Fibroblast of skin of left biceps (primary cell): ENCODE measurements at places on chromosomes 7 and 10.

GRCh38 chr10:102652170-102652916 is 8.1 kb downstream of the TRIM8 start:
- no peak for DNase-seq

GRCh38 chr10:94069884-94070283 is 76.2 kb downstream of the PLCE1 start:
- DNase-seq, result no peak

DNA sequence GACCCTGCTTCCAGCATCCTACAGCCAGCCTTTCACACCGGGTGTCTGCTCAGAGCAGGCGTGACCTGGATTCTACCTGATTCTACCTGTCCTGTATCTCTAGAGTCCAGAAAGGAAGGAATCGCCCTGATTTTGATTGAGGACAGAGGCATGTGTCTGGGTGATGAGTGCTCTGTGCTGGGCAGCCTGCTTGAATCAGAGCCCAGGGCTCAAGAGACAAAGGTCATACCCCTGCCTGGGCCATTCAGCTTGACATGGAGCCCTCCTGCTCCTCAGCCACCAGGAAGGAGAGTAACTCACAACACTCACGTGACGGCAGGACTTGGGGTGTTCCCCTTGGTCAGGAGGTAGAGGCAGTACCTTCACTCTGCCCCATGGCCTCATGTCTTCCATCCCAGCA is 11.2 kb downstream of the GAD2 start:
- no peak for DNase-seq

- no peak for DNase-seq
Measured at GRCh38 chr10:86553213-86553612, 31.6 kb upstream of the WAPL start.

DNA sequence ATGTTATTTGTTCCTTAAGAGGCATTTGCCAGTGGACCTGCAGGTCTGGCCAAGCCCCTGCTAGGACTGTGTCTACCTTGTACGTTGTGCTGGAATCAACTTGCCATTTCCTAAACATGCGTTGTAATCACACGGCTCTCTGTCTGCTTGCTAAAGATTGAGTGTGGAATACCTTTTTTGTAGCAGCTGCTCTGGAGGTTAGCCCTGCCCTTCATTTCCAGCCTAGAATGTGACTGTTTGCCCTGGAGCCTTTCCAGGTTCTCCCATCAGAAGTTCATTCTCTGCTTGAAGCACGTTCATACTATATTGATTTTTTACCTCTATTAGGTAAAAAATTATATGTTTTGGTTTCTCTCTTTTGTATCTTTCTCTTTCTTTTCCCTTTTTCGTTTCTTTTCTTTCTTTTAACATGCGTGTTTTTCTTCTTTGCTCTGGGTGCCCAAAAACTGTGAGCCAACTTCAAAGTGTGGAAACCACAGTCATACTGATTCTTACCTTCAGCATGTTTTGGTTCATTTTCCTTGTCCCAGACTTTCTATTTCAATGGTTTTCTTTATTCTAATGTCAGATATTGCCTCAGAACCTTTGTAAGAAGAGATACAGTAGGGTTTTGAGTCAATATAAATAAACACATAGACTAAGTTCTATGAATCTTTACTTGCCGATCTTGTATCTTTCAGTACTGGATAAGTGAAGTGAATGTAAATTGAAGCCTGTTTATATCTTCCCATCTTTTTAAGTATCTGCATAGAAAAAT is 111.9 kb upstream of the RPA3 start:
- DNase-seq, result no peak

- no peak for DNase-seq
Measured at GRCh38 chr7:81845744-81846241, 75.9 kb upstream of the HGF start.

- DNase-seq, result no peak
Measured at GRCh38 chr10:13788711-13789447, 202.1 kb downstream of the PRPF18 start.

- no peak for DNase-seq
Measured at GRCh38 chr7:113120647-113121046, 2.3 kb upstream of the SMIM30 start.

DNA sequence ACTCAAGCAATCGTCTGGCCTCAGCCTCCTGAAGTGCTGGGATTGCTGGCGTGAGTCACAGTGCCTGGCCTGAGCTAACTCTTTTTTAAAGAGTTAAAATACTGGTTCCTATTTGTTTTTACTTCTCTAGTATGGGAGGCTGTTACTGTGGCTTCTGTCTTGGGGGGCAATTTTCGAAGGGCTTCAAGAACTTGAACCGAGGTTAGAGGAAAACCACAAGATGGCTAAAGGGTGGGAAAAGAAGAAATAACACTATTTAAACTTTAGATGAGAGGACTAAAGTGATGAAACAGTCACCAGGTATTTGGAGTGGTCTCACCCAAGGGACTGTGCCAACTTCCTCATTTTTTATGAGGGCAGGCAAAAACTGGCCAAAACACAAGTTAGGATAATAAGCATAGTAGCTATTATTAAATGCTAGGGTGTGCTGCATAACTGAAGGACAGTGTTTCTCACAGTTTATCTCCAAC is 17.8 kb downstream of the MET start:
- no peak for DNase-seq

DNA sequence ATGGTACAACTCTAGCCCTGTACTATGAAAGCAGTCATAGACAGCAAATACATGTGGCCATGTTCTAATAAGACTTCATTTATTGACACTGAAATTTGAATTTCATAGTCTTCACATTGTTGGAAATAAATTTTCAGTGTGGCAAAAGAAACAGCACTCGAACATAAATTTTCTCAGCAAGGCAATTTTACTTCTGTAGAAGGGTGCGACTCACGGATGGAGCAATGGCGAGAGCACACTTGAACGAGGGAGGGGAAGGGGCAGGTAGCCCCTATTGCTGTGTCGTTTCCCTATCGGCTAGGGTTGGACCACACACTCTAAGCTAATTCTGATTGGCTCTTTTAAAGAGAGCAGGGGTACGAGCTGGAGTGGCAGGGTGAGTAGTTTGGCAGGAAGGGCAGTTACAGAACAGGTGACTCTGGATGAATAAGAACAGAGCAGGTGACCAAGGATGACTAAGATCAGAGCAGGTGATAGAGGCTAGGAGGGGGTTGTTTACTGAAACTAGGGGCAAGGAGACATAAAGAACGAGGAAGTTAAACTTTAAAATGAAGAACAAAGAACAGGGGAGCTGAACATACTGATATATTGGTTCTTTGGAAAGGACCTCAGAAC is 52.0 kb downstream of the LRRC4 start:
- no peak for DNase-seq

GRCh38 chr10:26199841-26200240 is 16.7 kb upstream of the GAD2 start:
- DNase-seq, result no peak

- DNase-seq, result no peak
Measured at GRCh38 chr7:158546626-158547025, 41.0 kb downstream of the PTPRN2 start.

GRCh38 chr10:116907245-116907987 is 58.1 kb downstream of the ENO4 start:
- DNase-seq, result no peak

- DNase-seq, result no peak
Measured at GRCh38 chr7:127252778-127253280, at the start of gene GRM8. GRM8 (minus strand) TSS chr7:127252941.

GRCh38 chr7:15839416-15840100 is 153.1 kb upstream of the MEOX2 start:
- DNase-seq, result no peak

DNA sequence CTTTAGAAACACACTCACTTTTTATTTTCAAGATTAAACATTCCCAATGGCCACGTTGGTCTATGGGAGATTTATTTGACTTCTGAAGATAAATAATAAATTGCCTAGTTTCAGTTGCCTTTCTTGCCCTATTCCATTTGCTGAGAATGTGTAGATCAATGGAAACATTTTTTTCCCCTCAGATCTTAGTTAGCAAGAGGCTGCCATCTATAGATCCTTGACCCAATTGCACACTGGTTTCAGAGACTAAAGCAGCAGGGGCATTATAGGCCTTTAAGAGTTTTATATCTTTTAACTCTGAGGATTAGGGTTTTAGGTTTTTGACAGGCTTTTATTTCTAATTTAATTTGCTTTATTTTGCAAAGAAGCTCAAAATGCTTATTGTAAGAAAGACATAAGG is 163.2 kb upstream of the GPR26 start:
- no peak for DNase-seq

- no peak for DNase-seq
Measured at GRCh38 chr7:42720991-42721796, 190.7 kb downstream of the C7orf25 start.

GRCh38 chr7:108609643-108610042 is 40.0 kb downstream of the DNAJB9 start:
- no peak for DNase-seq

DNA sequence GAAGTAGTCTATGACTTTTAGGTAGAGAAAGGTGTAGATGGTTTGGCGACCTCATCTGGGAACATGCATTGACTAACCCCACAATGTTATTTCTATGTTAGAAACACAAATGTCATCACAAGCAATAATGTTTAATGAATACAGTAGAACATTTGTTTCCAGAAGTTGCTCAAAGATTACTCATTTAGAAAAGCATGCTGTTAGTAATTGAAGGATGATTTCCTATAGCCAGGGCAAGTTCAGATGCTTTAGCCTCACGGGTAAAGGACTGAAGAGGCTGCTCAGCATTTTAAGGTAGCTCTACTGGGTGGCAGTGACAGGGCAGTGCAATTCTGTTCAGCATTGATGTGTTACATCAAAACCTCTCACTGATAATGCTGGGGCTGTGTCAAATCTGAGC is 199.3 kb upstream of the FZD1 start:
- DNase-seq, result no peak

GRCh38 chr7:1569016-1569415 is 816 bp downstream of the PSMG3 start:
- no peak for DNase-seq

GRCh38 chr7:63093481-63093880 is 905.2 kb upstream of the ZNF722 start:
- DNase-seq, result no peak

- no peak for DNase-seq
Measured at GRCh38 chr10:1517684-1518083, 219.6 kb downstream of the ADARB2 start.

DNA sequence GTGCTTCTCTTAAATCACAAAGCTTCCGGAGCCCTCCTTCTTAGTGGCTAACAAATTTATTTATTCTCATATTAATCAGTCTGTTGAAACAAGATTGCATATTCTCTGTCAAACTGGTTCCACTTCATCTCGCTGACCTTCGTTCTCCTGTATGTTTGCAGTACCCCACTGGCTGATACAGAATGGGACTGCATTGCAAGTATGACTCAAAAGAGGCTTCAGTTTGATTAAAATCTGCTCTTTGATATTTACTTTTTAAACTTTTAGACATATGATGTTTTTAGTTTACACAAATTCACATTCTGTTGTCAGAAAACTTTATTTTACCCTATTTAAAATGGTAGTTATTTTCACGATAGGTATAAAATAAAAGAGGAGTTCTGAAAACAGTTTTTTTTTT is 14.3 kb upstream of the ARHGAP12 start:
- DNase-seq, result no peak

DNA sequence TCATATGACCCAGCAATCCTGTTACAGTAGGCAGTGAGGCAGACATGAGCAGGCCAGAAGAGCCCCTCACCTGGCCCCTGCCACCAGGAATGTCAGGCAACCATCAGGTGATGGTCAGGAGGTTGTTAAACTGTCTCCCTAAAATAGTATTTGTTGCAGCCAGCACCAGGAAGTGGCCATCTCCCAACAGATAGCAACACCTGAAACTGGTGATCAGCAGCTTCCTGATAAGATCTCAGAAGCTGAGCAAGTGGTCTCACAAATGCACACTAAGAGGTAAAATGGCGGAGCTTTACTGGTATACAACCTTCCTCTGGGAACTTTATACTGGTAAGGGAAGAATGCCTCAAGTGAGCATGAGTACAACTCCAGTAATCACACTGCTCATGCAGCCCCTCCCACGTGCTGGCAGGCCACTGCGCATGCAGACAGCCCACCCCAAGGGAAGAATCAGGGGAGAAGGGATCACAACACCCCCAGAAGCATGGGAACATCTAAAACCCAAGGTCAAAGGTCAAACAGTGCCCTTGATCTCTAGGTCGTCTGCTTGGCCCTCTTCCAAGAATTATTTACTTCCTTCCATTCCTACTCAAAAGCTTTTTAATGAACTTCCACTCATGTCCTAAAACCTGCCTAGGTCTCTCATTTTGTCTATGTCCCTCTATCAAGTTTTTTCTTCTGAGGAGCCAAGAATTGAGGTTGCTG is 133.5 kb downstream of the DOCK4 start:
- no peak for DNase-seq

- DNase-seq, result no peak
Measured at GRCh38 chr10:113202011-113202410, 252.0 kb downstream of the TCF7L2 start.

GRCh38 chr7:141698247-141699015 is 3.5 kb downstream of the DENND11 start:
- no peak for DNase-seq

DNA sequence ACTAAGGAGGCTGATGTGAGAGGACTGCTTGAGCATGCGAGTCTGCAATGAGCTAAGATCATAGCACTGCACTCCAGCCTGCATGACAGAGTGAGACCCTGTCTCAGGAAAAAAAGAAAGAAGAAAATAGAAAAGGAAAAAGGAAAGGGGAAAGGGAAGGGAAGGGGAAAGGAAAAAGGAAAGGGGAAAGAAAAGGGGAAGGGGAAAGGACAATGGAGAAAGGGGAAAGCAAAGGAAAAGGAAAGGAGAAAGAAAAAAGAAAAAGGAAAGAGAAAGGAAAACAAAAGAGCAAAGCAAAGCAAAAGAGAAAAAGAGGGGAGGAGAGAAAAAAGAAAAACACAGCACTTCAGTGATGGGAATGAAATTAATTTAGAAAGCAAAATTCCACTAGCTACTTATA is 179.3 kb downstream of the SRPK2 start:
- no peak for DNase-seq

DNA sequence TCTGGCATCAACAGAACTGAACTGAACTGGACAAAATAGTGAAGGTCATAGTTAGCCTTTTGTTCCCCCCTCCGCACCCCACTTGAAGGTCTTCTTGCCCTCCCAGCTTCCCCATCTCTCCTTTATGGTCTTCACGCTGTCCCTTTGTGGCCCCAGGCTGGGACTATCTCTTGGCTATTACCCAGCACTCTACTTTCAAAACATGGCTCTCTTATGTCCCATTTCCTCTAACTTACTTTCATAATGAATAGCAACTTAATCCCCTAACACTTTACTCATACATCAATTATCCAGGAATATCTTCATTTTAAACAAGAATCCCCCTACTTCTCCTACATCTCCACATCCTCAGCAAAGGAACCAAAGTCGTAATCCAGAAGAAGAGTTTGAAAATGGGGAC is 135.3 kb upstream of the ITGB1 start:
- no peak for DNase-seq

- DNase-seq, result no peak
Measured at GRCh38 chr7:30330134-30331111, 46.0 kb downstream of the ZNRF2 start.

- DNase-seq, result no peak
Measured at GRCh38 chr10:96960872-96961271, 128.8 kb downstream of the LCOR start.

GRCh38 chr10:9921544-9921943 is 1096.1 kb upstream of the CELF2 start:
- DNase-seq, result no peak

GRCh38 chr10:93115661-93116383 is 42.1 kb downstream of the CYP26A1 start:
- peak; percentile 18 for DNase-seq
